ENCODE measurements at places on chromosomes 6 and 20.

DNA sequence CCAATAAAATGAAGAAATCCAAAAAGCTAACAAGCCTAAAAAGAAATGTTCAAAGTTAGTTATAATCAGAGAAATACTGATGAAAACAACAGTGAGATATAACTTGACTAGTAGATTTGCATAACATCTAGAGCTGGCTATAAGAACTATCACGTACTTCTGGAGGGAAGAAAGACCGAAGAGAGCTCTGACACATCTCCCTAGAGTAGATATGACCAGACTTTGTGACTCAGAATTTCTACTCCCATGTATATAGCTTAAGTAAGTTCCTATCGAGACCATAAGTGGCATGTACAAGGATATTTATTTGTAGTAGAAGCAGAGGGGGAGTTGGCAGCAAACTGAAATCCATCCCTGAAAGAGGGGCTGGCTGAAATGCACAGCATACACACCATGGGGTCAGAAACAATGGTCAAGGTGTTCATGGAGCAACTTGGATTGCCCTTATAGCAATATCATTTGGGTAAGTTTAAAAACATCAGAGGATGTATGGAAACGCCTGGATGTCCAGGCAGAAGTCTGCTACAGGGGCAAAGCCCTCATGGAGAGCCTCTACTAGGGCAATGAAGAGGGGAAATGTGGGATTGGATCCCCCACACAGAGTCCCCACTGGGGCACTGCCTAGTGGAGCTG is 25.6 kb upstream of the IL17A start:
- no peak for DNase-seq

GRCh38 chr6:18601516-18602020 is 214.4 kb downstream of the RNF144B start:
- DNase-seq = no peak

- DNase-seq = no peak
These were observed 71.8 kb downstream of the ASCC3 start for GRCh38 chr6:100809346-100809745.

GRCh38 chr6:136586295-136586694 is 36.1 kb upstream of the MAP7 start:
- DNase-seq = no peak
